Hepatic stellate cell (primary cell): ENCODE measurements at places on chromosomes 5 and 9.

DNA sequence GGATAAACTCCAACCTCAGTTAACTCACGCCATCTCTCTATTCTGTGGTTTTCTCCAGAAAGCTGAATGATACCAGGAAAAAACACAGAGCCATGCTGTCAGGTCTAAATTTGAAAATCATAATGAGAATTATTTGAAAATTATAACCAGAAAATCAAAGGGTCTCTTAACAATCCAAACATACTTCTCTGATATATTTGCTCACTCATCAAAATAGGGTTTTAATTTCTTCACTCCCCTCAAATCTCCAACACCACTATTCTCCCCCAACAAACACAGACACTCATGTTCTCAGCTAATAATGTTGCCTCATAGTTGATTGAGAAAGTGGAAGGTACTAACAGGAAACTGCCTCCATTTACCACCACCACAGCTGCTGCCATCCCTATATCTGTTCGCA lies 375.5 kb downstream of the TLE1 start:
- no peak for DNase-seq

DNA sequence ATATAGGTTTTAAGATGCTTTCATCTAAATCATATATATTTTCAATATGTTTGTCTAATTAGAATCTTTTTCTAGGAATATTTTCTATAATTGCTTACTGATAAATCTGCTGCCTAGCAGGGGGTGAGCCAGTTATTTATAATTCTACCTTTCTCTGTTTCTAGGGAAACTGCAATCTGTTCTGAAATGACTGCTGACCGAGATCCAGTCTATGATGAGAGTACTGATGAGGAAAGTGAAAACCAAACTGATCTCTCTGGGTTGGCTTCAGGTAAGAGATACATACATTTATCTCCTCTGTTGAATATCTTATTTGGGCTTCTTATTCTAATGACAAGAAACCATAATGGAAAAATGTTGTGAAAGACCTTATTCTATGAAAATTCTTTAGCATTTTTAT lies 127.3 kb downstream of the XRCC4 start:
- no peak for DNase-seq

- DNase-seq, result no peak
Measured at GRCh38 chr5:91098541-91098940, 284.6 kb downstream of the ARRDC3 start.

DNA sequence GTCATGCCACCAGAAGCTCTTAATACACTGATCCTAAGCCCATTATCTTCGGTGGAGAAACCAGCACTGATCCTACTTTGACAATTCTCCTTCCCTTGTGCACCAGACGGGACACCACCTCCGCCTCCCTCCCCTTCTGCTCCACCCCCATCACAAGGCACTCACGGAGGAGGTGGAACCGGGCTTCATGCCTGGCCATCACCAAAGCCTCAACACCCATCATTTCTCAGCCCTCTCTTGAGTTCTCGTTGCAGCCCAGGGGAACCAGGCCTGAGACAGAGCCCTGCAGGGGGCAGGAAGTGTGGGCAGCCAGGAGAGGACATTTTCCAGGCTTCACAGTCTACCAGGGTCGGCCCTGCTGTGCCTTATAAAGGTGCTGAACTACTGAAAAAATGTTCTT lies 160.5 kb downstream of the GOLPH3 start:
- no peak for DNase-seq

DNA sequence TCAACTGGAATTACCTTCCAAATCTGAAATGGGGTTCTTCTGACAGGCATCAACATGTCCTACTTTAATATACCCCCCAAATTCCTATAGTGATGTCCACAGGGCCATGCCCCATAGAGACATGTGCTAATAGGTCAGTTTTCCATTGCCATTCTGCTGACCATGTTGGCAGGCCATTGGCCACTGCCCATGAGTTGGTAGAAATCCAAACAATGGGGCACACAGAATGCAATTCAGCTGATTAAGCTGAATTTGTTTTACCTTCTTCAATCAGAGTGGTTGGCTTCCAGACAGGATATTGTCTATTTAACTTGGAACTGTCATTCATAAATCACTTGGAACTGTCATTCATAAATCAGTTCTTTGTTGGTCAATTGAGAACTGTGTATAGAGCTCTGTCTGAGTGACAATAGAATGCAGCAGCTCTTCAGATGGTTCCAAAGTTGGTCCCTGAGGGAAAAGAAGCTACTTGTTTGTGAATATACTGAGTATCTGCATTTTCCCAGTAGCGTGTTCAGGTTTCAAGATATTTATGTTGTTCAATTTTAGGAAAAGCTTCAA lies 336.9 kb downstream of the DRD1 start:
- no peak for DNase-seq

- peak; percentile 73 for DNase-seq
Measured at GRCh38 chr9:6757132-6757455, 679 bp upstream of the KDM4C start.

- DNase-seq, result no peak
Measured at GRCh38 chr5:174903172-174903732, 178.9 kb downstream of the MSX2 start.

DNA sequence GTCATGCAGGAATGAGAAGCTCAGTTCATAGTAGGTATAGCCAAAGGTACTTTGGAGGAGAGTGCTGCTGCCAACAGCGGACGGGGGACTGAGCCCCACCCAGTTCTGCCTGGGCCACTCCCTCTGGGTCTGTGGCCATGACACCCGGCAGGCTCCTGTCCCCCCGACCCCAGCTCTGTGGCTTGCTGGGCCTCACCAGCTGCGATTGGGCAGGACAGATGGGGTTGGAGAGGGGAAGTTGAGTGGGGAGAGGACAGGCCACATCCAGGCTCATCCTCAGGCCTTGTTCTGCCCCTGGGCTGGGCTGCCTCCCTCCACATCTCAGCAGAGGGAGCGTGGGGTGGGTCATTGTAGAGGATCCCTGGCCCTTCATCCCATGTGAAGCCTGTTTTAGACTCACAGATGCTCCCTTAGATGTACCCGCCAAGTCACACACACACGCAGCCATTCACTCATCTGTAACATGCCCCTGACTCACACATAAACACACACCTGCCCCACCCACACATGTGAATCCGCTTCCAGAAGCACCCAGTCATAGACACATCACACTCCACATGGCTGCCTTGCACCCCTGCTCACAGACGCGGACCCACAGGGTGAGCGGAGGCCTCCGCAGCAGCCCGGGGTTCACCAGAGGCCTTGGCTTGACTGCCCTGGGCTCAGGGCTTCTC lies 48.8 kb downstream of the NTNG2 start:
- no peak for DNase-seq

- no peak for DNase-seq
Measured at GRCh38 chr5:173538018-173538417, 78.4 kb downstream of the BOD1 start.

- no peak for DNase-seq
Measured at GRCh38 chr5:87722286-87722685, 309.6 kb upstream of the CCNH start.

DNA sequence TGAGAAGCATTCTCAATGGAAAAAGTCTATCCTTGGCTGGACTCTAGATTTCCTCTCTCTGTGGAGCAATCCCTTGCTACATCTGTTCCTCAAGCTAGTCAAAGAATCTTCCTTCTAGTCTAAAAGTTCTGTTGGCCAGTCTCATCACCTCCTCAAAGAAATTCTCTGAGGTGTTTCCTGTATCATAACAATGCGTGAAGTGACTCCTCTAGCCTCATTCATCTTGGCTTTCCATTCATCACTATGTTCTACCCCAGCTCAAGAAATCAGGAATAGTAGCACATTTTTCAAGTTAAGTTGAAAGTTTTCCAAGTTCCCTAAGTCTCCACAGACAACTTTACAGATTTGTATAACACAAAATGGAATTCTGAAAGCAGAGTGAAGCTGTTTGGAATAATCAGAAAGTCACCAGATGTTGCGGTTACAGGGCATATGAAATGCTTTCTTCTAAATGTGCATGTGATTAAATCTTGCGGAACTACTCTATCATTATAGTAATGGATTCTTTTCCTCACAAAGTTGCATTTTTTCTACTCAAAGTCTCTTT lies 176.6 kb upstream of the FREM1 start:
- DNase-seq, result no peak

- no peak for DNase-seq
Measured at GRCh38 chr9:28981129-28981528, 1407.8 kb upstream of the C9orf72 start.

GRCh38 chr5:17154211-17154996 lies 63.0 kb upstream of the BASP1 start:
- peak; percentile 41 for DNase-seq

DNA sequence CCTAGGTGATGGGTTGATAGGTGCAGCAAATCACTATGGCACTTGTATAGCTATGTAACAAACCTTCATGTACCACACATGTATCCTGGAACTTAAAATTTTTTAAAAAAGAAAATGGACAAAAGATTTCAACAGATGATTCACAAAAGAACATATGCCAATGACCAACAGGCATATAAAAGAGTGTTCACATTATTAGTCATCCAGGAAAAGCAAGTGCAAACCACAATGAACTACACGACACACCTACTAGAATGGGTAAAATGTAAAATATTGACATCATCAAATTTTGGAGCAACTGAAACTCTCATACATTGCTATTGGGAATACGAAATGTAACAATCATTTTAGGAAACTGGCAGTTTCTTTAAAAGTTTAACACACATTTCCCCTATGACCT lies 109.9 kb downstream of the YIPF5 start:
- no peak for DNase-seq
